Germinal center (tissue), 1 donor: ENCODE measurements at places on chromosomes 3 and 15.
A peak's percentile ranks its signal among the peaks of the same experiment; 100 is the strongest.

- no peak for DNase-seq
These were observed 84.6 kb downstream of the DGKG start for GRCh38 chr3:186277268-186277909.

DNA sequence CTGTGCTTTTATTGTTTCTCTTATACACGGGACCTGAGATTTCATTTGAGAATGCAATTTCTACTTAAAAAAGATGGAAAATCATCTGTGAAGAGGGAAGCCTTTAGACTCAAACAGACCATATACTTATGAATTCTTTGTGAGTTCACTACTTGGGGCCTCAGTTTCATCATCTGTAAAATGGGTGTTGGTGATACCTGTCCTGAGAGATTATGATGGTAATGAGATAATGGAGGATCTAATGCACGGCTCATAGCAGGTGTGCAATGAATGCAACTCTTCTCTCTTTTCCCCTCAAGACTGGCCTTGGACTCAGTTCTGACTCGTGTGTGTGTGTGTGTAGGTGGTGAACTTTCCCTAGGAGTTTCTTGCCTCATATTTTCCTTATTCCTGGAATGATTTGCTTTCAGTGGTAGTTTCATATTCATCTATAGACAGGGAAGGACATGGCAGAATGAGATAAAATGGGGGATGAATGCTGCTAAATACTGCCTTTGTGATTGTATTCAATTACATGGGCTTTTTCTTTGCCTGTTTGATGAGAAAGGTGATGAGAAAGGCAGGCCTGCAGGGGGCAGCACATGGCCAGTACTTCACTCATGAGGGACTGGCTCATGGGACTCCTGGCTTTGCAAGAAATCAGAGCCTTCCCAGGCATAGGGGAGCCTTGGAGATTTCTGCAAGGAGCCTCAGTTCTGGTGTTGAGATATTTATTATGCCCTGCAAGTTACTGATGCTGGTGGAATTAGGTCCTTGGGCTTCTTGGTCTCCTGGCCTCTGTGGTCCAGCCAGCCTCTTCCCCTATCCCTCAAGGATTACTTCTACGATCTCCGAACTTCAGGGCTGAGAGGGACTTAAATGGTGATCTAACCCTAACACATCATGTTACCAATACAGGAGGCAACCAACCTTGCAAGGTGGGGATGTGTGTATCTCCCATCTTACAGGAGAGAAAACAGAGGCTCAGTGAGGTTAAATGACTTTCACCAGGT is 70.7 kb downstream of the RPLP1 start:
- DNase-seq: peak; percentile 39

GRCh38 chr3:174101244-174101643 is 703.7 kb downstream of the NLGN1 start:
- no peak for DNase-seq

DNA sequence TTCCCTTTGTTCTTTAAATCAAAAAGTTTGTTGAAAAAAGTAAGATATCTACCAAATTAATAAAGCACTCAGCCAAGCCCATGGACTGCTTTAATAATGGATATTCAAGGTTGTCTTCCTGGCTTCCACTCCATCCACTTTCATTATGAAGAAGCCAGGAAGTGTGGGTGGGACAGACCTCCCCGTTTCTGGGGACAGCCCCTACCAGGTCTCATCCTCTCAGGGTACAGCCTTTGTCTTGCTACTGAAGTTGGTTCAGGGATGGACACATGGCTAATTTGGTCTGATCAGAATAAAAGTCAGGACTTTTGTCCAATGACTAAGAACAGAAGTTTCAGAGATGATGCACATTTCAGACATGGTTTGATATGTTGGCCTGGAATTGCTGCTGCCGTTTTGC is 32.6 kb downstream of the CCNB2 start:
- DNase-seq: no peak

DNA sequence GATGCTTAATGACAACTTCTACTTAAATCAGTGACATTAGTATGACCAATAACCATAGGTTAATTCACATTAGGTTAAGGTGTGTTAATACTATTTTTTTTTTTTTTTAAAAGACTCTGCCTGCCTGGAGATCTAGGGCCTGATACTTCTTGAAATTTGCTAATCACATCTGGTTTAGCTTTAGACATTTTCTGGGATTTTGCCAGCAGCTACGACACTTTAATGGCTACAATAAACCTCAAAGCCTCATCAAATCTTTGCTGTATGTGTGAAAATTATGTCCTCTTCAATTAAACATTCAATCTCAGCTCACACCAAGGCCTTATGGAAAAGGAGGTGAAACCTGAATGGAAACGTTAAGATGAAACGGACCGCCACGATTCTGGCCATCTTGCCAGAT is 167.9 kb downstream of the GREM1 start:
- DNase-seq: no peak

DNA sequence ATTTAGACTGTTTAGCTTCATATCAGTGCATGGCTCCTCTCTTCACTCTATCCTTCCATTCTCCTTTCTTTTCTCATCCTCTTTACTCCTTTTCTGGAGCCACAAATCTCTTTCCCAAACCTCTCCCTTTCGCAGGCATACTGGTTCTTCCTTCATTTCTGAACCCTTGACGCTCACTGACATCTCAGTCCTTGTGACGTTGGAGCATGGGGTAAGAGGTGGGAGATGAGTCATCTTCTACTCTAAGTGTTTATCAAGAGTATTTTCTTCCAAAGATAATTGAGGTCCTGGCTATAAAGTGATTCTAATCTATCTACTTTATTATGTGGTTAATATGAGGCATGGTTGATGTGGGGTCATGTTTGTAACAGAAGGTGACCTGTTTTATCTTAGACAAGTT is 414.2 kb downstream of the AGBL1 start:
- DNase-seq: no peak

DNA sequence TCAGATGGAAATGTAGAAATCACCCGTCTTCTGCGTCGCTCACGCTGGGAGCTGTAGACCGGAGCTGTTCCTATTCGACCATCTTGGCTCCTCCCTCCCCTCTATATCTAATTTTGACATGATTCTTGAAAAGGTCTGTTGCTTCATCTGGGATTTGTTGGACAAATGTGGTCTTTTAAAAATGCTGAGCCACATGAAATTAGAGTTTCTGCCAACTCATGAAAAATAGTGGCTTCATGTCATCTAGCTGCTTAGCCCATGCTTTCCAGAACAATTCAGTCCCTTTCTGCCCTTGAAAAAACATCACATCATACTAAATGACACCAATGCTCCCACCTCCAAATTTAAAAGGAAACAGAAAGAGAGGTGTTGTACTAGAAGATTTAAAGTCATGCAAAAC is 148.6 kb upstream of the EIF1B start:
- no peak for DNase-seq
